Right cardiac atrium (tissue), 5 donors: ENCODE measurements at places on chromosomes 12 and 14. TPM values are rescaled to one million over a fixed set of nuclear protein-coding genes. Genes with fewer than 3 reads are reported as not detected.

- DNase-seq = no peak
Measured at GRCh38 chr14:31939934-31940333, 137.2 kb upstream of the ARHGAP5 start.

Gene MGST1
- total RNA-seq = 115 TPM

DNA sequence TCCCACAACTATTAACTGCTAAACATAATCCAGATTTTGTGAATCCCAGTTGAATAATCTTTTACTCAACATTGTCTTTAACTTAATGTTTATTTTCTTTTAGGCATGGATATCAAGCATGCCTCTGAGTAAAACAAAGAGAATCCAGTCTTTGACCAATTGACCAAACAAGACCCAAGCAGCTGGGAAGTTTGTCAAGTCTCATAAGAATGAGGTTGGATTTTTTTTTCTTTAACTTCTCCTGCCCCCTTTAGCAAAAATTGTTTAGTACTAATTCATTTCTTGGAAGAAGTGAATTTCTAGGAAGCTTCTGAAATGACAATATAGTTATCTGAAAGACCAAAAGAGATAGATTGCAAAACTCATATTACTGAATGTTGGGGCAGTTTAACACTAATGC lies 89.9 kb downstream of the OTOGL start:
- no peak for DNase-seq

DNA sequence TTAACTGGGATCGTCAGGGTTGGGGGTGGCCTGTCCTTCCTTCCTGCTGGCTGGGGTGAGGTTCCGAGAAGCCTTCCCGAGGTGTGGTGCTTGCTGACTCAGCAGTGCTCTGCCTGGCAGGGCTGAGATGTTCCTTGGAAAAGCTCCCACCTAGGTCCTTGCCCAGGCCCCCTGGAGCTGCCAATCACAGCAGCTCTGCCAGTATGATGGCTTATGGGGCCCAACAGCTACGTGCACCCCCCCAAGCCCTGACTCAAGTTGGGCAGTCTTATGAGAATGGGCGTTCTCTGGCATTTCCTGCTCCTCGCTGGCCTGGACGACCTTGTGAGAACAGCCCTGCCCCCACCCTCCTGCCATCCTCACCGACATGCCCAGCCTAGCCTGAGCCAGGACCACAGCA lies 292.2 kb upstream of the CRY1 start:
- DNase-seq = no peak

GRCh38 chr14:54446161-54446693 lies 5.1 kb upstream of the CNIH1 start:
- DNase-seq = no peak

Gene DLST
- total RNA-seq = 142 TPM

GRCh38 chr12:31589598-31589903 lies 1.4 kb downstream of the DENND5B start:
- DNase-seq = peak; percentile 89

DNA sequence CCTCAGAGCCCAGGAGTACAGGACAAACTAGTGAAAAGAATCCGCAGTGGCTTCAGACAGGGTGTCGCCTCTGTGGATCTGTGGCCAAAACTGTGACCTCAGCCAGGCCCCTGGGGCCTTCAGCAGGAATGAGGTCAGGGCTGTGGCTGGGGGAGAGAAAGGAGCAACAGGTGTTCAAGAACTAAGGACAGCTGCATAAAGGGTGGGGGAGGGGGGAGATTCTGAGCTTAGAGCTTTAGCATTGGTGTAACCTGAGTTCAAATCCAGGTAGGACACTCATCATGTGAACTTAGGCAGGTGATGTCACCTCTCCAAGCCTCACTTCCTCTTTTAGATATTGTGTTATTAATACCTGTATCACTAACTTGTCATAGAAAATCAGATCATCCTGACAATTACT lies 40.9 kb upstream of the CORO1C start:
- peak; percentile 72 for DNase-seq

Gene IL26
- not detected for total RNA-seq

Gene A2M
- total RNA-seq = 422 TPM

Gene BDKRB2
- total RNA-seq = 0.82 TPM

- no peak for DNase-seq
Measured at GRCh38 chr12:129237881-129238280, 384.6 kb downstream of the GLT1D1 start.

Gene RAD51AP1
- 0.28 TPM for total RNA-seq

DNA sequence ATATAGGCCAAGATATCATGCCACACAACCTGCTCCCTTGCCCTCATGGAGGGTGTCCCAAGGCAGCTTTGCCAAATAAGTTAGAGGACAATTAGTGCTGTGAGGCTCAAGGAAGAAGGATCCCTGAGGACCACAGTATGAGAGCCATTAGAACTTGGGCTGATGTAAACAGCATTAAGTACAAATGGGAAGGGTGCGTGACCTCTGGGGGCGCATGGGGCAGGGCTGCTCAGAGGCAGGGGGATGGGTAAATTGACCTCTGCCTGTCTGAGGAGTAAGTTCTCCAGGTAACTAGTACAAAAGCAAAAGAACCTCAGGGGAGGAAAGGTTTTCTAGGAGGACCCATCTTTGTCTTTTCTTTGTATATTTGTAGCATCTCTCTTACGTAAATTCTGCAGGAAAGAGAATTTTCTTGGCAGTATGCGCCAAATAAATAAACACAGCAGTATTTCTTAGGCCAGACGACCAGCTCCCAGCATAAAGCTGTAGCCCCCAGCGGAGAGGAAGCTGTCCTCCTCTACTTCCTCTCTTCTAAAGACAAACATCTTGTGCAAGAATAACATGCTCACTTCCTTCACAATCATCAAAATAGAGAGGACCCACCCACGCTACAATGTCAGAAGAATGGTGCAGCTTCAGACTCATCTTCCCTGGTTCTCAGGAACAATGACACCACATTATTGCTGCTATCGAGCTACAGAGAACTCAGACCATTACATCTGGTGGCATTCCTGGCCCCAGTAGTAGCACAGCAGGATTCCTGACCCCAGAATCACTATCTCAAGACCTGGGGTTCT lies 16.4 kb upstream of the VWF start:
- no peak for DNase-seq

Gene TAS2R9
- total RNA-seq = not detected

- no peak for DNase-seq
Measured at GRCh38 chr12:25365340-25365730, 114.6 kb upstream of the KRAS start.

GRCh38 chr14:77470224-77470870 lies 12.5 kb downstream of the AHSA1 start:
- no peak for DNase-seq

DNA sequence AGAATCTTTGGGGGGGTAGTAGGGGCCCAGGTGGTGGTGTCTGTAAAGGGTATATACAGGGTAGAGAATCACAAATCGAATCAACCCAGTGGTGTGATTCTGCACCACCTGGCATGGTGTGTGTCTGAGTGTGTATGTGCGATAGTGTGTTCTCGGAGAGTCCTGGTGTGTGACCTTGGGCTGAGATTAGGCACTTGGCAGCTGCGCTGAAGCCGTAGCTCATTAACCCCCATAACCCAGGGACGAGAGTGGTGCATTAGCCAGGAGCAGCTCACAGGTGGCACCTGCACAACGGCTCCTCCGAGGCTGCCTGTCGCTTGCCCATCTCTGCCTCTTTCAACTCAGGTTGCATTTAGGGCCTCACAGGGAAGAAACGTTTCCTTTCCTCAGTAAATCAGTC lies 15.6 kb upstream of the TESC start:
- DNase-seq = no peak

DNA sequence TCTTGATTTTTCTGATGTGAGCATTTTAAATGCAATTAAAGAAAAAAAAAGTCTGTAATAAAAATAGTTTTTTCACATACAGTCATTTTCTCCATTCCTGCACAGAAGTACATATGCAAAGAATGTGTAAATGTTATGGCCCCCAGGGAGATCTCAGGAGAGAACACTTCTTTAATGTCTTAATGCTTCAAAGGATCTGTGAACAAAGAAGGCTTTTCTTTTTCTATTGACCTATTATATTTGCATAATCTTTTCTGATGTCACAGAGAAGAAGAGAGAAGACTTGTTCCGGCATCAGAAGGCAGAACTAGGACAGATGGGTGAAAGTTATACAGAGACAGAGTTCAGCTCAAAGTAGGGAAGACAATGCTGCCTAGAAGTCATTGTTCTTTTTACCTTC lies 413.5 kb upstream of the STXBP6 start:
- no peak for DNase-seq

Gene KRT6A
- total RNA-seq = not detected

DNA sequence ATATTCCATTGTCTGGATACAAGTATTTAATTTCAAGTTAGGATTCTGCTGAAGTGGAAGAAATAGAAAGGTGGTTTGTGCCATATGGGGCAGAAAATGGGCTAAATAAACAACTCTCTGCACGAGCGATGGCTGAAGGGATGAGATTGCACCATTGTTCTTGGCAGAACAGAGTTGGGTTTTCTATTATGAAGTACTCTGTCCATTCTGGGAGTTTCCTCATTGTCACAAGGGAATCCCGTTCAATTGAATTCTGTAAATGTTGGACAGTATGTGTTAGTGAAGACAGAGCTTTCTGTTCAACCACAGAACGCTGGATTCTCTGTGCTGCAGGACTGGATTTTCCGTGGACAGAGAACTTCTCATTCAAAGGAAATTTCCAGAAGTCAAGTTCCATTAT lies 345.5 kb upstream of the PRICKLE1 start:
- DNase-seq = no peak

DNA sequence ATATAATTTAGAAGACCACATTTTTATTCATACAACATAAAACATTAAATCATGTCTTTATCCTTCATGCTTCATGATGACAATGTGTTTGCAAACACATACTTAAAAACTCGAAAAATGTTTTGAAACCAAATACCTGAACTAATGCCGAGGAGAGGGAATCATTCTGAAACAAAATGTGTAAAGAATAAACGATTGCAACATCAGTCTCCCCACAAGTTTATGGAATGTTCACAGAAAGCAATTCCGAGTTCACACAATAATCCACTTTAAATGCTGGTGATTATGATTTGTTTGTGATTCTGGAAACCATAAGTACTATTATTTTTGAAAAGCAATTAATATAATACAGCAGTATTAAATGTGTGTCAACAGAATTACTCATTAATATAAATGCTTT lies 84.5 kb upstream of the PDZRN4 start:
- DNase-seq = no peak

- no peak for DNase-seq
Measured at GRCh38 chr12:100962086-100962712, 167.6 kb downstream of the ANO4 start.

GRCh38 chr14:105880616-105881015 lies 354.2 kb downstream of the TMEM121 start:
- peak; percentile 20 for DNase-seq

GRCh38 chr12:54412348-54412747 lies 6.7 kb downstream of the ITGA5 start:
- peak; percentile 60 for DNase-seq

GRCh38 chr14:96904201-96904600 lies 107.0 kb downstream of the VRK1 start:
- no peak for DNase-seq

- no peak for DNase-seq
Measured at GRCh38 chr12:56082382-56082781, 2.4 kb downstream of the ERBB3 start.

Gene SLC5A8
- total RNA-seq = not detected

DNA sequence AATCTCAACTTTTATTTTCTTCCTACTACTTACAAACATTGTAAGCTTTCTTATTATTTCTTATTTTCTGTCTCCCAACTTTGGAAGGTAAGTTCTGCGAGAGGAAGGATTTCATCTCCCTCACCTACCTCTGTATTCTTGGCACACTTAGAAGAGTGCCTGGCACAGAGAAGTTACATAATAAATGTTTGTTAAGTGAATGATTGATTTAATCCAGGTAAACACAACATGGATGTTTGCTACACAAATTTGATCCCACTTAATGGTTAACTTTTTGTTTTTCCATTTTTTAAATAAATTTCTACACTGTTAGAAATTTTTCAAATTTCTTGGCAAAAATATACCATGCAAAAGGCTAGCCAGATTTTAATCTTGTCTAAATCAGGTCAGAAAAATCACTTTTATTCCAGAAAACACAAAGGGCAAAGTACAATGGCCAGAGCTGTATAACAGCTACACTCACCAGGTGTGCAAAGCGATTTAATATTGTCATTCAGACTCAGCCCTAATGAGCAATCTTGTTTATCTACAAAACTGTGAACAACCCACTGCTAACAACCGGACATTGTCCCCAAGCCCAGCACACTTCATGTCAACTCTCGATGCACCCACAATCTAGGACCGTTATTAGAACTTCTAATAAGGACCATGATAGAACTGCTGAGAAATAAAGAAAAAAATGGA lies 222.1 kb upstream of the EEA1 start:
- DNase-seq = no peak

DNA sequence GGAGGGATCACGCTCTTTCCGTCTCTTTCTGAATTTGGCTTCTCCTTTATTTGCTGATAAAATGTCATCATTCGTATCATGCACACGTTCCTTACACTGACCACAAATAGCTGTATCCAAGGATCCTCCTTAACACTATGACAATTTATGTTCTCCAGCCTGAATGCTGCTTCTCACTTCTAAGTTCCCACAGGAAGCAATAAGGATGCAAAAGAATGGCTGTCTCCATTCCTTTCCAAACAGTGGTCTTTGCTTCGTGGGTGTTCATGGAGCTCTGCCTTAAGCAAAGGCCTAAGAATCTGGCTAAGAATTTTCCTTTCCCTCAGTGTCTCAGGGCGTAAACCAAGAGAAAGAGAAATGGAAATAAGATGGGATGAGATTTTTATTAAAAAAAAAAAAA lies 200.2 kb downstream of the ITPR2 start:
- no peak for DNase-seq

GRCh38 chr14:62031504-62031903 lies 269.3 kb downstream of the SNAPC1 start:
- no peak for DNase-seq

- no peak for DNase-seq
Measured at GRCh38 chr12:70774055-70774454, 136.8 kb upstream of the PTPRB start.

- no peak for DNase-seq
Measured at GRCh38 chr14:91349481-91350074, 68.0 kb downstream of the CCDC88C start.

Gene RNF212B
- total RNA-seq = not detected

DNA sequence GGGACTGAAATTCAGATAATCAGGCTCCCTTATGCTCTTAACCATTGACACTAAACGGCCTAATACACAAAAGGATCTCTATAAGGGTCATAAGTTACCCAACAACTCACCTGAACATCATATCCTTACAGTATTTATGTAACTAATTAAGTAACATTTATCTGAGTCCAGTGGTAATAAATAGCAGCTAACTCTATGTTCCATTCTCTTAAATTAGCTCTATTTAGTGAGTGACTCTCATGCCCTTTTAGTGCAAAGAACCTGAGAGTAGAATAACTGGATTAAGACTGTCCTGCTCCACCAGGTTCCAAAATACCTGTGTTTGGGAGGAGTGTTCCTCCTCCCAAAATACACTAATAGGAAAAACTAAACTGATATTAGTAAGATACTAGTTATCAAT lies 9.8 kb downstream of the SCAF11 start:
- DNase-seq = no peak

DNA sequence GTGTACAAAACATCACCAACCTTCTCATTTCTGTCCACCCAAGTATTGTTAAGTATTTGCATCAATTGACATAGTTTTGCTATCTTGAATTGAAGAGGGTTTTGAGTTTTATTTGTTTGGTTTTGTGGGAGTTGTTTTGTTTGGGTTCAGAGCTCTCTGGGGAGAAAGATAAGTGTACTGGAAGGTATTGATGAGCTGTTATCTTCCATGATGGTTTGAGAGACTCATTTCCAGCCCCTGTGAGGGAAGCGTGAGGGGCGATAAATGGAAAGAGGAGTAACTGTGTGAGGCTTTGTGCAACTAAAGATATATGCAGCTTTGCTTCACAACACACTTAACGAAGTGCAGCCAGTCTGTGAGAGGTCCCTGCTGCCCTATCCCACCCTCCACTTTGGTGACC lies 15.7 kb upstream of the CIPC start:
- no peak for DNase-seq
